Stimulated activated naive CD8-positive, alpha-beta T cell treated with anti-CD3 and anti-CD28 coated beads, Interleukin-15, amount 100 ng/mL, for 72 hours (primary cell): ENCODE measurements at places on chromosomes 5 and 9.

- no peak for DNase-seq
Observed at GRCh38 chr5:149358294-149358651, 427 bp downstream of the PCYOX1L start.

GRCh38 chr5:5609935-5610334 lies 187.5 kb downstream of the ICE1 start:
- DNase-seq: no peak

- no peak for DNase-seq
Observed at GRCh38 chr9:27659001-27659400, 85.7 kb upstream of the C9orf72 start.

GRCh38 chr9:4290427-4290837 lies 9.4 kb downstream of the GLIS3 start:
- DNase-seq: no peak

GRCh38 chr9:23551311-23551721 lies 274.7 kb downstream of the ELAVL2 start:
- DNase-seq: no peak

DNA sequence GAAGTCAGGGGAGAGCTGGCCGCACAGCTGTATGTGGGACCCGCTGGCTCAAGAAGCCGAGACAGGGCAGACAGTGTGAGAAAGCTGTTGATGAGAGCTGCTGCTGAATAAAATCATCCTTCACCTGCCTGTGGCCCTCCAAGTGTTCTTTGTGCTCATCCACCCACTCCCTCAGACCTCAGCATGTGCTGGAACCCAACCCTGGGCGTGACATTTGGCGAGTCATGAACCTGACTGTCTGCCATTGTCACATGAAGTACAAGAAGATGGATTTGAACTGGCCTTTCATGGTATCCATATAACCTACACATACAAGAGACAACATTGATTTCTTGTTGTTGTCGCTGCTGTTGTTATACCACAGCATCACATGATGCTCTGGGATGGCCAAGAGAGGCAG lies 139.7 kb upstream of the PLCXD3 start:
- DNase-seq: no peak

GRCh38 chr5:136780518-136780917 lies 415.2 kb upstream of the TRPC7 start:
- DNase-seq: no peak

GRCh38 chr5:59275510-59276324 lies 617.8 kb downstream of the PDE4D start:
- no peak for DNase-seq

- DNase-seq: no peak
Observed at GRCh38 chr5:158811921-158812320, 287.8 kb downstream of the EBF1 start.

- no peak for DNase-seq
Observed at GRCh38 chr5:91211997-91212713, 171.0 kb downstream of the ARRDC3 start.

- DNase-seq: no peak
Observed at GRCh38 chr5:62708481-62709325, 130.1 kb downstream of the LRRC70 start.

- DNase-seq: no peak
Observed at GRCh38 chr5:168578006-168578405, 1.2 kb downstream of the PANK3 start.

DNA sequence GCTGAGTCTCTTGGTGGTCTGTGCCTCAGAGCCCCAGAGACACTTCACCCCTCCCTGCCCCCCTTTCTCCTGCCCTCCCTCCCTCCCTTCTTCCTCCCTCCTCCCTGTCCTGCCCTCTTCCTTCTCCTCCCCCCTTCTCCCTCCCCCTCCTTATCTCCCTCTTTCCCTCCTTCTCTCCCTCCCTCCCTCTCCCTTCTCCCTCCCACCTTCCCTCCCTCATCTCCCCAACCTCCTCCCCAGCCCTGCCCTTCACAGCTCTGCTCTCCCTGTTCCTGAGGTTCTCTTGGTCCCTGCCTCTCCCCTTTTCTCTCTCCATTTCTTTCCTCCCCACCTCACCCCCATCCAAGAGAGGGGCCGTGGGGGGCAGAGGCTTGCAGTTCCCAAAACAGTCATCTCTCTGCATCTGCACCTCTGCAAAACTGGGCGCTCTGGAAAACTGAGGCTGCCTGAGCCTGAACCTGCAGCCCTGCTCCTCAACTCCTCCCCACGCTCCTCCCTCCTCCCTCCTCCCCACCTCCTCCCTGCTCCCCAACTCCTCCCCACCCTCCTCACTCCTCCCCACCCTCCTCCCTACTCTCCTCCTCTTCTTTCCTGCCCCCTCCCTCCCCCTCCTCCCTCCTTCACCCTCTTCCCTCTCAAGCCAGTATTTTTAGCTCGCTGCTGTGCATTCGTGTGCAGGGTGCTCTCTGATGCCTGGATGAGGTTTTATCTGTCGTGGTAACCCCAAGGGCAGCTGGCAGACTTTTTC lies 219.1 kb downstream of the C9orf50 start:
- no peak for DNase-seq

DNA sequence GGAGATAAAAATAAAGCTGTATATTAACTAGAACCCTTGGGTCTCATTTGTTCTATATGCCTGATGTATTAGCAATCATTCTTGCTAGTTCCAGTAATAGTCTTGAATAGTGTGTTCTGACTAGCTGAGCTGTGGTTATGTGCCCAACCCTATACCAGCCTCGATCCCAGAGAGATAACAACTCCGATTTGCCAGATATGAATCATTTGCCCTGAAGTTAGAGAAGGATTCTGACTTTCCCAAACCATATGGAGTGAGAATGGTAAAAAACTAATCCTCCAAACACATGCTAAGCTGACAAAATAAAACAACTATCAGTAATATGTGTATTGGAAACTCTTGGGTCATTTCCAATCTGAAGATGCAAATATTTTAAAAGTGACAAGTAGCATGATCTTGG lies 64.8 kb downstream of the ALDH1A1 start:
- no peak for DNase-seq

DNA sequence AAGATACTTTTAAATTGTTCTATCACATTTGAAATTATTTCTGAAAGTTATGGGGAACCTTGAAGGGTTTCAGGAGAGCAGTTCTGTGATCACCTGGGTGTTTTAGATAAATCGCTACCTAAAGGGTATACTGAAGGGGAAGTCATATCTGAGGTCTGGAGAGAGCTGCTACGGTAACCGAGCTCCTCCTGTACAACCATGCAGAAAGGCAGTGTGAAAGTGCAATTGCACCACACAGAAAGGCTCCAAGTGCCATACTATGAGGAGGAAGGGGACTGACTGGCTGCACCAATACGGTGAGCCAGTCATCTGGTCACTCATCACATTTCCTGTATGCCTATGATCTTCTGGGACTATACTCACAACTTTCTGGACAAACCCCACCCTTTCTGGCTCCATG lies 241.4 kb upstream of the SLC24A2 start:
- DNase-seq: no peak

DNA sequence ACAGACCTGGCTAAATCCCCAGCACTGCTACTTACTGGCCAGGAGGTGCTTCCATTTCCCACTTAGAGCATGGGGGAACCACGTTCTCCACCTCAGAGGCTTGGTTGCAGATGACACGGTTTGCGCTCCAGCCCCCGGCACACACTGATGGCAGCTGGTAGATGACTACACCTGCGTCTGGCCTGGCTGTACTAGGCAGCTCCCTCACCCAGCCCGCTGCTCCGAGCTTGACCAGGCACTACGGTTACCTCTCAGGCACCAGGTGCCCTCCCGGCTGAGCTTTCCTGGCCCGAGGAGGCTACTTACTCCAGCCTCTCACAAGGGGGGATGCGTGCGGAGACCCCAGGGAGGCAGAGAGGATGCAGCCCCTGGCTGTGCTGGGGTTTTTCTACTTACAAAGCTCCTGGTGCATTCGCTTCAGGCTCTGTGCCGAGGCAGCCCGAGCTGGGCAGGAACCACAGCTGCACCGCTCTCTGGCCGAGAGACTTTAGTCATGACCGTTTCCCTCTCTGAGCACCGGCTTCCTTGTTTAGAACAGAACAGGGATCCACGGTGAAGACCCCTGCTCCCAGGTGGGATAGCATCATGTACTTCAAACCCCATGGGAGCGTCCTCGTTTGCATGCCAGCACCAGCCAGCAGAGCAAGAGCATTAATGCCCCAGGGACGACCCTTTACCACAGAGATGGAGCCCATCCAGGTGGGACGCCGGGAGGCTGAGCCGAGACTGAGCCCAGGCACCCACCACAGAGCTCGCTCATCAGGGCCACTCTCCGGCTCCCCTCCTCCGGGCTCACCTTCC lies 7.6 kb upstream of the GBGT1 start:
- DNase-seq: no peak

- DNase-seq: no peak
Observed at GRCh38 chr5:139494256-139494655, 11.7 kb upstream of the STING1 start.

GRCh38 chr5:125316915-125317535 lies 570.6 kb upstream of the ZNF608 start:
- DNase-seq: no peak

DNA sequence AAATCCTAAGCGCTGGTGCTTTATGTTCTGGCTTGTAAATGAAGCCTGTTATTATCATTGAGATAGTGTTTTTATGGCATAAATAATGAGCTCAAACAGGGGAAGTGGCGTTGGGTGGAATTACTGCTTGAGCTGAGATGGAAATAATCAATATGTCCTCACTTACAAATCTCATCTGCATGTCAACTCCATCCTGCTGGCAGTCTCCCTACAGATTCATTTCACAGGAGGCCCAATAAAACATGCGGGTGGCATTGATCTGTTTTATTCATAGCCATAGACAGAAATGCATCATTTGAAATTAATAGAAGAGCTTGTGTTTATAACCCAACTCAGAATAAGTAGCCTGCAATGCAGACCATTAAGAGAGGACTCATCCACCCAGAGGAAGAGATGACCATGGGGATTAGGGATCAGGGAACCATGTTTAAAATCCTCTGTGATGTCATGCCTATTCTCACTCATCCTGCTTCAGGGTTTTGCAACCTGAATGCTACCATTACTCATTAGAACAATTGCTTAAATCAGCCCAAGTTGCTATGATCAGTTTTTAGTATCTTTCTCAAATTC lies 680.4 kb downstream of the TLR4 start:
- DNase-seq: no peak

DNA sequence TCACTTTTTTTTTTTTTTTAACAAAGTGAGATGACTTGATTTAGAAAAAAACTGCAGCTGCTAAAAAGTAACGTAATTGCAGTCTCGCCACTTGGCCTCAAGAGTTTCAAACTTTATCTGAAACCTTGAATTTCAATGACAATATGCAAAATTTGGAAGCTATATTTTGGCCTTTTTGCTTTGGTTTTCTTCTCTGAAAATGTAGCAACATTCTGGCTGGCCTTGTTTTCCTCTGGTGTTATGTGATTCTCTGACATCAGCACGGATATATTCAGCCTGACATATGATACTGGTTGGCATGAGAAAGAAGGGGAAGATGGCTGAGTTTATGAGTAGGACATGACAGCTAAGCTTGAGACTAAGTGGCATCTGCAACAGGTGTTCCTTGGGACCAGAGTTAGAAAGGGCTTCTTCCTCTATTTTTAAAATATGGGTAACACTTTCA lies 136.5 kb downstream of the MEF2C start:
- DNase-seq: no peak

- DNase-seq: no peak
Observed at GRCh38 chr5:124734574-124735168, 11.8 kb downstream of the ZNF608 start.

DNA sequence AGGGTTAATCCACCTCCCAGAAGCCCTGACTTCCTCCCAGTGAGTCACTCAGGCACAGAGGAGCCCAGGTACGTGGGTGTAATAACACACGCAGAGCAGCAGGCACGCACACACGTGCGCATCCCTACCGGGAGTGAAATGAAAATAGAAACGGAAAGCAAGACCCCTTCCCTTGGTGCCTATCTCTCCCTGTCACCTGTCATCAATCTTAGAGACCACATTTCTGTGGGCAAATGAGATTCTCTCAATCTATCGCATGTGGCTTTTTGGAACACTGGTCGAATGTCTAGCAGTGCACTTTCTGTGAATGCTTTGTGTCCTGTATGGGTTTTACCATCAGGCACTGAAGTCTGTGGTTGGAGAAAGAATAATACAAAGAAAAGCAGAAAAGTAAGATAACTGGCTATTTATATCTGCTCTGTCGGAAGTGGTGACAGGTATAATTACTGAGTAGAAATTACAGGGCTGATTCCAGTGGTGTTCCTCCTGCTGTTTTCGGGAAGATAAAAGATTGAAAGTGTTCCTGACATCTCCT lies 137.7 kb upstream of the GRIA1 start:
- DNase-seq: peak; percentile 12

- no peak for DNase-seq
Observed at GRCh38 chr5:42595597-42595996, 161.0 kb upstream of the CCDC152 start.

- DNase-seq: no peak
Observed at GRCh38 chr5:123428521-123429220, 5.5 kb upstream of the CEP120 start.

DNA sequence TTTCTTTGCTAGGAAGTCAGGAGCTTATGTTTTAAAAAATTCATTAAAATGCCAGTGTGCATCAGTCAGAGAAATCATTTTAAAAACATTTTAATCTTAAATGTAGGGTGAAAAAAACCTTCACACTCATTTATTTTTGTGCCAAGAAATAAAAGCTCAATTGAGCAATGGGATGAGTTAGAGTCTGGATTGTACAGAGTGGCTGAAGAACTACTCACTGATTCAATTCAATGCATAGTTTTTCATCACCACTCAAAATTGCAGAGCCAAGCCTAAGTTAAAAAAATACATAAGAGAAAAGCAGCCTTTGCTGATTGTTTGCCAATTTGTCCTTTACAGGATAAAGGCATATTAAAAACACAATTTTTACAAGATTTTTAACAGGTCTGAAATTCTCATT lies 168.2 kb upstream of the DMRTA1 start:
- no peak for DNase-seq

GRCh38 chr9:87112656-87113055 lies 165.3 kb upstream of the GAS1 start:
- no peak for DNase-seq

- DNase-seq: no peak
Observed at GRCh38 chr9:127589955-127590370, 22.1 kb upstream of the STXBP1 start.

- no peak for DNase-seq
Observed at GRCh38 chr9:137075275-137075775, 2.0 kb upstream of the UAP1L1 start.

DNA sequence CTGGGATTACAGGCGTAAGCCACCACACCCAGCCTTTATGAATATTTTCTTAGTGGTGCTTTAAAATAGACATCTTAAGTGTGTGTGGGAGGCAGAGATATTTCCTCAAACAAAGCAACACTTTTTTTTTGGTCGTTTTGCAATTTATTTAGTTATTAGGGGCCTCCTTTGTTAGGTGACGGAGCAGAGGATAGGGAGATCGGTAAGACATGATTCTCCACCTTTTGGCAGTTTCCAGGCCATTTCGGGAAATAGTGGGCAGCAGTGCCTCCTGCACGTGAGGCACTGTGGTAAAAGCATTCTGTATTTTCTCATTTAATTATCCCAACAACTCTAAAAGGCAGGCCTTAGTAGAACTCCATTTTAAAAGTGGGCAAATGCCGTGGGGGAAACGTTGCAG lies 1.9 kb downstream of the OCLN start:
- DNase-seq: no peak

GRCh38 chr5:72938206-72938605 lies 17.6 kb upstream of the FCHO2 start:
- no peak for DNase-seq

GRCh38 chr5:175860531-175861045 lies 10.8 kb upstream of the CPLX2 start:
- DNase-seq: no peak
